CD4-positive, alpha-beta memory T cell (primary cell): ENCODE measurements at places on chromosomes 11 and 22.

DNA sequence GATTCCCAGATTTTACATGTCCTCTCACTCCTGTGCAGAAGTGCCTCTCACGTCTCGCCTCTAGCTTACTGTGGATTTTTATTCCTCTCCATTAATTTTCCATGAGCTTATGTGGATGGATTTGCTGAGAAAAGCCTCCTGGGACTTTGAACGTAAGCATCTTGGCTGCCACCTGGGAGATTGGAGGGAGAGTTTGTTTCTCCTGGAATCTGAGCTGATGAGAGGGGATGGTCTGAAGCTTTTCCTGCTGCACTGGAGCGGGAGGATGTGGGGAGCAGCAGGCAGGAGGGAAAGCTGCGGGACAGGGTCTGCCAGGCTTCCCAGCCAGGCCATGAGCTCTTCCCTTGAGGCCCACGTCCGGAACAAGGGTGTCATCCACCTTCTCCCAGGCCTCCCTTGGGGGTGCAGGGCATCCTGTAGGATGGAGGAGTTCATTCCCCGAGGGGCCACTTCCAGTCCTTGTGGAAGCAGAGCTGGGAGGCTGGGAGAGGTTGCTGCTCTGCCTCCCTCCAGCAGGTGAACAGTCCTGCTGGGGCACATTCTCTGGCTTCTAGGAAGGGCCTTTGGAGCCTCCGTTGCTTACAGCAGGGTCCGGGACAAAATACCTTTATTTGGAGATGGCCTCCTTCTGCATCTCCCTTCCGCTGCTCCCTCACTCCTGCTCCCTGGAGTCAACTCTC is 3.6 kb upstream of the SHANK2 start:
- H3K4me3 ChIP-seq: no peak overlapping the region
- no peaks in the 10 kb centered on the region for H3K4me1 ChIP-seq
- no peak overlapping the region for H3K27ac ChIP-seq
- no peaks in the 10 kb centered on the region for H3K27me3 ChIP-seq
- no peak for DNase-seq

GRCh38 chr22:19011075-19011474 is 75.0 kb upstream of the PRODH start:
- H3K4me3 ChIP-seq: no peak overlapping the region
- DNase-seq: no peak
- no peaks in the 10 kb centered on the region for H3K36me3 ChIP-seq
- H3K27me3 ChIP-seq: no peaks in the 10 kb centered on the region

DNA sequence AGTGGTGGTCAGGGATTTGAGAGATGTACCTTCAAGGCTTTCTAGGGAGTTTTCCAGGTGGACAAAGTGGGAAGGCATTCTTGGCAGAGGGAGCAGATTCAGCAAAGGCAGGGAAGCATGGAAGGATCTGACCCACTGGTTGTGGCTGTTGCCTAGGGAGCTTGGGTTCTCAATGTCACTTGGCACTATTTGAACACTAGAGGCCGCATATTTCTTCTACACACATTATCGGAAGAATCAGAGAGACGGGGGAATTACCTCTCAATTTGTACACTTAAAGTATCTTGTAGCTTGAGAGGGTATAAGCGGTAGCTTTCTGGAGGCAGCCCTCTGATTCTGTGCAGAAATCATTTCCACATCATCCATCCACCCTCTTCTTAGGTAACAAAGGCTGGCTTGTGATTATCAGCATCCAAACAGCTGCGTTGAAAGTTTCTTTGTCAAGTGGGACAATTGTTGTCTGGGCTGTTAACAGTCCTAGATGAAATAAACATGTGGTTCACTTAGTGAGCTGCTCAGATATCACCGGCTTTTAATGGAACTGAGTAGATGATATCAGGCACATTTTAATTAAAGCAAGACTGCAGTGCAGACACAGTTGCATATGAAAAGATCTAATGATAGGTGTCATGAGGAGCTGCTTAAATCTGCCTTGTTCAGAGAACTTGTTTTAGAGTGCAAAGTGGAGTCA is 2.6 kb downstream of the NELL1 start:
- peaks cover 12% of the 10 kb centered on the region for H3K27me3 ChIP-seq
- H3K27ac ChIP-seq: no peak overlapping the region
- no peaks in the 10 kb centered on the region for H3K36me3 ChIP-seq
- no peak overlapping the region for H3K4me3 ChIP-seq
- H3K4me1 ChIP-seq: no peaks in the 10 kb centered on the region

DNA sequence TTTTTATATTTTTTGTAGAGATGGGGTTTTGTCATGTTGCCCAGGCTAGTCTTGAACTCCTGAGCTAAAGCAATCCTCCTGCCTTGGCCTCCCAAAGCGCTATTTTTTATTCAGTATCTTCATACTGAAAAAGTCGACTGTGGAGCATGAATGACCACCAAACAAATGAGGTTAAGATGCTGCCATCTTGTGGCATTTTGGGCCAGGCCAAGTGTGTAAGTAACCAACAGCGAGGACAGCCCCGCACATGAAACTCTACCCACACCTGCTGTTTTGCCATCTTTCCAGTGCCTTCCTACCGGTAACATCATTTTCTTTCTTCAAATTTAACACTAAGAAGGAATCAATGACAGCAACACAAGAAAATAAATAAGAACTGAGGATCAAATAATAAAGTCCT is 32.2 kb upstream of the AQP11 start:
- no peaks in the 10 kb centered on the region for H3K36me3 ChIP-seq
- no peak overlapping the region for H3K27ac ChIP-seq
- no peak overlapping the region for H3K4me3 ChIP-seq

- H3K36me3 ChIP-seq: no peaks in the 10 kb centered on the region
- H3K4me3 ChIP-seq: no peak overlapping the region
- H3K27ac ChIP-seq: no peak overlapping the region
- H3K4me1 ChIP-seq: no peaks in the 10 kb centered on the region
- H3K27me3 ChIP-seq: no peaks in the 10 kb centered on the region
- DNase-seq: no peak
Observed at GRCh38 chr11:122572592-122572991, 82.9 kb upstream of the UBASH3B start.

- H3K4me1 ChIP-seq: no peaks in the 10 kb centered on the region
- H3K36me3 ChIP-seq: no peaks in the 10 kb centered on the region
- no peaks in the 10 kb centered on the region for H3K27me3 ChIP-seq
- no peak overlapping the region for H3K27ac ChIP-seq
- no peak for DNase-seq
Observed at GRCh38 chr22:28095316-28096095, 176.4 kb upstream of the PITPNB start.

- H3K4me3 ChIP-seq: no peak overlapping the region
- no peaks in the 10 kb centered on the region for H3K27me3 ChIP-seq
- H3K27ac ChIP-seq: no peak overlapping the region
Observed at GRCh38 chr22:27239520-27239919, 562.0 kb downstream of the MN1 start.

DNA sequence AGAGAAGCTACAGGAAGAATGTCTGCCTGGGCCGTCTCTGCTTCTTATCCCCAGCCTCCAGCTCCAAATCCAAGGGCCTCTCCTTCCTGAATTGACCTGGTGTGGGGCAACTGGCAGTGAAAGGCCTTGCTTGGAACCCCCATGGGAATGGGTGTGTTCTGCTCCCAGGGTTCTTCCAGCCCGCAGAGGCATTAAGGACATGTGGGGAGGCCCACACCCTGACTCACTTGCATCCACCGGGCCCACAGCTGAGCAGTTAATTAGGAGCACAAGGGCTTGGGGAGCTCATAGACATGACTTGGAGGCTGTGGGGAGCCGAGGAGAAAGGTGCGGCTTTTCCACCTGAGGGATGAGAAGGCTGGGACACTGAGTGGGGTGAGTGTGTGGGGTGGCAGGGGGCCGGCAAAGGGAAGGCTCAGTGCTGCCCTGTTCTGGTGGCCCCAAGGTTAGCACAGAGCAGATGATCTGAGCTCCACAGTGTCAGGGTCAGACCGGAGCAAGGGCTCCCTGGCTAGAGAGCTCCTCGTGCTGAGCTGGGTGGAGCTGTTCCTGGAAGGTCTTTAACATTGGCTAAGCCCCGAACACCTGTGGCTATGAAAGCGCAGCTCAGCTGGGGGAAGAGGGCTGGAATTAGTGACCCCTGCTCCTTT is 64.5 kb upstream of the NECTIN1 start:
- no peaks in the 10 kb centered on the region for H3K27me3 ChIP-seq
- no peaks in the 10 kb centered on the region for H3K36me3 ChIP-seq
- DNase-seq: no peak
- no peak overlapping the region for H3K27ac ChIP-seq
- H3K4me3 ChIP-seq: no peak overlapping the region

DNA sequence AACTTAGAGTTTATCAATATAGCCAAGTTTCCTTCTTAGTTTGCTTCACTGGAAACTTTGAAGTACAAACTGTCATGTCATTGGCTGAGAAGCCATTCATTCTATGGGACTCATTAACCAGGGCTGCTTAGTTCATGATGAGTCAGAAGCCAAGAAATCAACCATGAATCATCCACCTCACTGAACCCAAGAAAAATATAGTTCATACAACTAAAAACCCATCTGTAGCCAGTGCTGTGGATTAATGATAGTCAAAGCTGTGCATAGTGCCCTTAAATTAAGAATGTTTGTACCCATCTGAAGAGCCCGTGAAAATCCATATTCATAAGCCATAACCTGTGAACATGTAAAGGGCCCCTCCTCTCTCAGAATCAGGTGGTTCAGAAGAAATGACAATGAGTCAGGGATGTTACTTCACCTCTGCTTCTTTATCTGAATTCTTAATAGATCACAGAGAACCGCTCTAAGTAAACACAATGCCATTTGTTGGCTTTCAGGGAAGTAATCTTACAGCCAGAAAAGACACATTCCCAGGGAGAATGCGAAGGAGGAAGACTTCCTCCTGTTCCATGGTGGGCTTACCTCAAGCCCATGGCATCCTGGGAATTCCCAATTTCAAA is 25.4 kb downstream of the MMP20 start:
- H3K27me3 ChIP-seq: no peaks in the 10 kb centered on the region
- no peak overlapping the region for H3K4me3 ChIP-seq
- no peaks in the 10 kb centered on the region for H3K4me1 ChIP-seq
- H3K36me3 ChIP-seq: no peaks in the 10 kb centered on the region
- no peak for DNase-seq

DNA sequence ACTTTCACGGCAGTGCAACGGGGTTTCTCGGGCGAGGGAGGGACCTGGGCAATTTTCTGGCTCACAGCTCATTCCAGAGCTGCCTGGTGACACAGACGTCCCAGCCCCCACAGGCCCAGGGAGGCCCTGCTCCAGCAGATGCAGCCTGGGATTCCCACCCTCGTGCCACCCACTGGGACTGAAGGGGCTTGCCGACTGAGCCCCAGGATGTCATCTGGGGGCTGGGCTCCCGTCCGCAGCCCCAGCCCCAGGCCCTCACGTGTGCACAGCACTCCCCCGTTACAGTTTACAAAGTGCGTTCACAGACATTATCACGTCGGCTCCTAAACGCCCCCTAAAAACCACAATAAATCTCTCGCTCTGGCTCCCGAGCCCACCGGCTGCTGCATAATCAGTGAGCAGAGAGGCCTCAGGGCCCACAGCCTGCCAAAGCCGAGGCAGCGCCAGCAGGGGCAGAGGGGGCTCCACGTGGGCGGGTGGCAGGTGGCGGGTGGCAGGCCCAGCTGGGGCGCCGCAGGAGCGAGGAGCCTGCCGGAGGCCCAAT is 76.9 kb upstream of the TCF20 start:
- H3K36me3 ChIP-seq: no peaks in the 10 kb centered on the region
- H3K4me1 ChIP-seq: peaks cover 8% of the 10 kb centered on the region
- no peaks in the 10 kb centered on the region for H3K27me3 ChIP-seq
- no peak overlapping the region for H3K4me3 ChIP-seq
- no peak overlapping the region for H3K27ac ChIP-seq

DNA sequence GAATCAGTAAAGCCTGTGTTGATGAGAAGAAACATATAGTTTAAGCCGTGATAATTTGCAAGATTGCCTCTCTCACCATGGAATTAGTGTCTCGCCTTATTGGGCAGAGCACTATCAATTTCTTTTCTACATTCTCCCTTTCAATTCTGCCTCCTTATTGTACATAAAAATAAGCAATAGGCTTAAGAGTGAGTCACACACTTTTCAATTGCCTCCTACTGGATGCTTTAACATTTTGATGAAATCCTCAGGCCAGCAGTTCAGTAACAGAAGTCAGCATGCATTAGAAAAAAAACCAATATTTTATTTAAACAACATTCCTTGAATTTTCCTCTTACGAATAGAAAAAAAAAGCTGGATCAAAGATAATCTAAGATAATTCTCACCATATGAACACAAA is 33.8 kb upstream of the VWA5A start:
- H3K27ac ChIP-seq: no peak overlapping the region
- no peak for DNase-seq
- H3K4me1 ChIP-seq: no peaks in the 10 kb centered on the region
- H3K27me3 ChIP-seq: peaks cover 2% of the 10 kb centered on the region
- no peaks in the 10 kb centered on the region for H3K36me3 ChIP-seq

DNA sequence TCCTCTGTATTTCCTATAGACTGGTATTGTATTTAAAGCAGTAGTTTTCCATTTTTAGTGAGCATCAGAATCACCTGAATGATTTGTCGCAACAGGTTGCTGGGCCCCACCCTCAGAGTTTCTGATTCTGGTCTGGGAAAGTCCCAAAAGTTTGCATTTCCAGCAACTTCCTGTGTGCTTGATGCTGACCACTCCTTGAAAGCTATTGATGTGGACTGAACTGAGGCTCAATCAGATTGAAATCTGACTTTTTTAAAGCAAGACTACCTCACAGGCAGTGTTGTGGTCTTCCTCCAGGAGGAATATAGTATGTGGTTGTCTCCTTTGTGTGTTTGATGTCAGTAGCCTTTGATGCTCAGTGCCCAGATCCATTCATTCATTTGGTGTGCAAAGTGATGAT is 17.2 kb upstream of the MPZL2 start:
- H3K27me3 ChIP-seq: no peaks in the 10 kb centered on the region
- H3K4me1 ChIP-seq: peaks cover 23% of the 10 kb centered on the region
- DNase-seq: peak; percentile 27
- H3K27ac ChIP-seq: no peak overlapping the region
- no peaks in the 10 kb centered on the region for H3K36me3 ChIP-seq
- no peak overlapping the region for H3K4me3 ChIP-seq
